ENCODE measurements at places on chromosomes 4 and X.

DNA sequence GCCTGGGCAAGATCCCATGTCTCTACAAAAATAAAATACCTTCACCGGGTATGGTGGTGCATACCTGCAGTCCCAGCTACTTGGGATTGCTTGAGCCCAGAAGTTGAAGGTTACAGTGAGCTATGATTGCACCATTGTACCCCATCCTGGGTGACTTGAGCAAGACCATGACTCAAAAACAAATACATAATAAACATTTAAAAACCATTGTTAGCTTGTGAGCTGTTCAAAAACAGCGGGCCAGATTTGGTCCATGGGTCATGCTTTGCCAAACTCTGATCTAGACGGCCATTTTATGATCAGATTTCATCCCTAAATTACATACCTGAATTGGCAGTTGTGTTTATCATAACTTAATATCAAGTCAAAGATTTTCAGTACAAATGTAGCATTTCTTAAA lies 76.0 kb upstream of the GPM6B start:
- no peak for DNase-seq

- DNase-seq, result no peak
These were observed 85.6 kb upstream of the NMU start for GRCh38 chr4:55721651-55722050.

DNA sequence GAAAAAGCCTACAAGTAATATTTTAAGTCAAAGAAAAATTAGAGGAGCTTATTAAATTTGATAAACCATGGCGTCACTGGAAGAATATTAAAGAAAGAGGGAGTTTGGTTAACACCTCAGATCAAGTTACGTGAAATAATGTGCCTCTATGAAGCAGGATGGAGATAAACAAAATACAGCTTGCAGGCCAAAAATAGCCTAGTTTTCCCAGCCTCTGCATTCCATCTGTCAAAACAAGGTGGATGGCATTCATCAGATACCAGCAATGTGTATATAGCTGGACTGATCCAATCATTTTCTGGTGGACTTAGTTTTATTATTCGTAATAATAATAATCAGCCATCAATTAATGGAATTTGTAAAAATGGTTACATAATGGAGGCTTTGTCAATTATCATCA lies 230.7 kb downstream of the NR3C2 start:
- no peak for DNase-seq

- no peak for DNase-seq
These were observed 21.7 kb upstream of the DCLK2 start for GRCh38 chr4:150056569-150056968.

GRCh38 chr4:11720292-11720691 lies 291.6 kb upstream of the HS3ST1 start:
- no peak for DNase-seq

- DNase-seq, result no peak
These were observed 126.2 kb upstream of the ANXA10 start for GRCh38 chr4:167966143-167966542.

GRCh38 chrX:44529310-44529709 lies 13.3 kb downstream of the FUNDC1 start:
- no peak for DNase-seq

- no peak for DNase-seq
These were observed 149.2 kb downstream of the PTTG2 start for GRCh38 chr4:38109370-38109769.

GRCh38 chrX:130523460-130524394 lies 121.9 kb downstream of the RBMX2 start:
- no peak for DNase-seq

- no peak for DNase-seq
These were observed 140.3 kb downstream of the PJA1 start for GRCh38 chrX:69024931-69025330.

DNA sequence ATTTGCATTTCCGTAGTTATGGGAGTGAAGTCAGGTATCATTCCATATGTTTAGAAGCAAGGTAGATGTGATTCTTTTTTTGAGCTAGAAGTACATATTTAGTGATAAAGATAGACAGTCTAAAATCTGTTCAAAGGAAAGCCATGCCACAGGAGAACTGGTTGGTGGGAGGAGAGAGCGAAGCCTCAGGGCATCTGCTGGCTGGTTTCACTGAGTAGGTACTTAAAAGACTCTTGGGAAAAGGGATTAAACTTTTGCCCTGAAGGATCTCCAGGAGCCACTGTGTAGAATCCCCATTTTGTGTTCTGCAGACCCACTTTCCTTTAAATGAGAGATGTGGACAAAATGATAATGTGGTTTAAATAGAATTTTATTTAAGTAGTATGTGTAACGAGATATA lies 89.6 kb downstream of the SHROOM2 start:
- DNase-seq, result no peak

- DNase-seq, result no peak
These were observed 42.4 kb downstream of the ABCB7 start for GRCh38 chrX:75113664-75114063.

DNA sequence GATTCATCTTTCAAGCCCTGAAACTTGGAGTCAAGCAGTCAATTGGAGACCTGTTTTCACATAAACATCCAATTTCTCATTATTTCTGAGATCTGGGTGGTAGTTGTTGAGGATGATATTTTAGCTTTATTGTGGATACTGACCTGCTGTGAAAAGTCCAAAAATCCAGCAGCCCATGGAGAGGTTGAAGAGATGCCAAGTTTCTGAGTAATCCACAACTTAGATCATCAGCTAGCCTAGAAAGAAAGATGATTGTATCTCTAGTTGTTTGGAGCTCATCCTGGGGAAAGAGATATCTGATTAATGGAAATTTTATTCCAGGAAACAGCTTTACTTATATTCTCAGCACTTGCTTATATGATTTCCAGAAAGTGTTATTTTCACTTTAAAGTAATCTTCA lies 48.6 kb upstream of the DCX start:
- no peak for DNase-seq

GRCh38 chr4:90198086-90198847 lies 71.1 kb downstream of the CCSER1 start:
- no peak for DNase-seq

GRCh38 chrX:112819813-112820212 lies 20.8 kb downstream of the AMOT start:
- DNase-seq, result no peak

GRCh38 chr4:186669159-186669731 lies 54.4 kb downstream of the FAT1 start:
- no peak for DNase-seq

Measured in stimulated activated CD8-positive, alpha-beta memory T cell treated with anti-CD3 and anti-CD28 coated beads, Interleukin-7, amount 100 ng/mL, for 1 hour (primary cell).